Tibial nerve (tissue), 4 donors: ENCODE measurements at places on chromosomes 12 and 14. TPM values are rescaled to one million over a fixed set of nuclear protein-coding genes. Genes with fewer than 3 reads are reported as not detected.

- H3K4me3 ChIP-seq, result no peak overlapping the region
- H3K27me3 ChIP-seq, result no peaks in the 10 kb centered on the region
- DNase-seq, result no peak
- H3K27ac ChIP-seq, result no peak overlapping the region
- no peaks in the 10 kb centered on the region for H3K4me1 ChIP-seq
- H3K36me3 ChIP-seq, result peaks cover 2% of the 10 kb centered on the region
These were observed 139.2 kb downstream of the TGFB3 start for GRCh38 chr14:75842551-75842950.

GRCh38 chr14:77084985-77085384, 13.1 kb upstream of the CIPC start:
- no peak overlapping the region for H3K4me3 ChIP-seq
- DNase-seq, result no peak
- no peaks in the 10 kb centered on the region for H3K27me3 ChIP-seq
- H3K27ac ChIP-seq, result no peak overlapping the region
- H3K36me3 ChIP-seq, result no peaks in the 10 kb centered on the region
- H3K4me1 ChIP-seq, result no peaks in the 10 kb centered on the region

DNA sequence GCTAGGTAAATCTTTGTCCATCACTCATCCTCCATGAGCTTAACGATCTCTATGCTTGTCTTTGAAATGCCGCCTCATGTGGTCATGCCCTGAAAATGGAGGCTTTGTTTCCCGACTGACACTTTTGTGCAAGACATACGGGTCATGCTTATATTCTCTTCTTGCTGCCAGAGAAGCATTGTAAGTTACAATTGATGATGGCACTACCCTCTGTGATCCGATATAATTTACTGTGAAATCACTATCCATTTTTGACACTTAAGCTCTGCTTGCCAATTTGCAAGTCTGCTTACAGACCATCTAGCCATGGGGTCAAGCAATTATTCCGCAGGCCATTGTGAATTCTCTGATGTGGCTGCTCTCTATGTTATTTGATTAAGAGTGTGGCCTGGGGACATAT, 650.0 kb downstream of the FLRT2 start:
- no peak overlapping the region for H3K4me3 ChIP-seq
- no peak overlapping the region for H3K27ac ChIP-seq
- no peaks in the 10 kb centered on the region for H3K36me3 ChIP-seq
- H3K4me1 ChIP-seq, result no peaks in the 10 kb centered on the region

DNA sequence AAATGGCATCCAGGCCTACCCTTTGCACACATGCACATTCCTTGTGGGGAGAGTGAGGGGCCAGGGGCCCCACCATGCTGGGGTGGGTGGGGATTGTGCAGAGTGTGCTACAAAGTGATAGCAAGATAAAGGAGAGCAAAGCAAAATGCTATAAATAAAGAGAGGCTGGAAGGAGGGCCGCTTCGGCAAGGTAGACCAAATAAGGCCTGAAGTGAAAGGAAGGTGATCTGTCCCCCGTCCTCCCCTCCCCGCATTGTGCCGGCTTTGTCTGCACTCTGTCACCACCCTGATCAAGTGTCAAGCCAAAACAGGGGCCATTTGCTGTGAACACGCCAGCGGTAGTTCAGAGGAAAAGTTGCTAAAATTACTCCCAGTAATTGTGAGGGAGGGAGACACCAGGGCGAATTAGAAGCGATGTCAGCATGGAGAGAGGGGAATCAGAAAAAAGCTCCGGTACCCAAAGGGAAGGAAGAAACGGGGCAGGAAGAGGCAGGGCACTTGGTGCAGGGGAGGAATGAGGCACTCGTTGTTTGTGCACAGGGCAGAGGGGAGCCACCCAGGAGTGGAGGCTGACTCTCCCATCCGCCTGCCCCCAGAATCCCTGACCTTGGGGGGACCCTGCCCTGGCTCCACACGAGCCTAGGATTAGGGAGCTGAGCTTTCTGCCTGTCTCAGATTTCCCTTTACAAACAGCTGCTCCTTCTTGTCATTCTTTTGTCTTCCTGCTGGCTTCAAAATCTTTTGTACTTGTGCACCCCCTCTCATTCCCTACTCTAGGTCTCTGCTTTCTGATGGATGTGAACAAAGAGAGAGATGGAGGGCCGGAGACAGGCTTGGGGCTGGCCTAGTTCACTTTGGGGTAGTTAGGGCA, 2.9 kb upstream of the MYH7 start:
- H3K36me3 ChIP-seq, result no peaks in the 10 kb centered on the region
- no peak overlapping the region for H3K27ac ChIP-seq
- no peak overlapping the region for H3K4me3 ChIP-seq
- no peaks in the 10 kb centered on the region for H3K27me3 ChIP-seq

DNA sequence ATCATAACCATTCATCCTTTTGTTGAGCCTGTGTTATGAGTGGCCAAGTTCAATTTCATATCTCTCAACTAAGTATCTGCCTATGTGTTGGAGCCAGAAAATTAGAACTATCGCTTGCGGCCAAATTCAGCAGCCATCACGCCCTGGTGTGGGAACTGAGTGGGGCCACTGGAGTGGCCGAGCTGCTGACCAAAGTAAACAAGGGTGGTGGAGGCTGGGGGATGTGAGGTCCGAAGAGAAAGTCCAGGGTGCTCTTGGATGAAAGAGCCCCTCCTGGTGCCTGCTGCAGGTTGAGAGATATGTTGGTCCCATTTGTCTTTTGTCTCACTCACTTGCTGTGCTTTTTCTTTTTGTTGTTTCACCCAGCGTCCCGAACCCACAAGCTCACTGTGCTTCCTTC, 14.9 kb downstream of the ADGRD1 start:
- no peak overlapping the region for H3K27ac ChIP-seq
- H3K4me1 ChIP-seq, result peaks cover 39% of the 10 kb centered on the region
- no peak for DNase-seq
- no peak overlapping the region for H3K4me3 ChIP-seq
- H3K27me3 ChIP-seq, result no peaks in the 10 kb centered on the region
- peaks cover 4% of the 10 kb centered on the region for H3K36me3 ChIP-seq

GRCh38 chr12:28107679-28108078, 82.6 kb upstream of the CCDC91 start:
- H3K36me3 ChIP-seq, result no peaks in the 10 kb centered on the region
- DNase-seq, result no peak
- H3K4me1 ChIP-seq, result peaks cover 3% of the 10 kb centered on the region
- H3K4me3 ChIP-seq, result no peak overlapping the region
- H3K27ac ChIP-seq, result no peak overlapping the region

- peaks cover 23% of the 10 kb centered on the region for H3K27me3 ChIP-seq
- H3K4me1 ChIP-seq, result peaks cover 6% of the 10 kb centered on the region
- peak overlapping the region; percentile 67 for H3K27ac ChIP-seq
- DNase-seq, result peak; percentile 87
- no peaks in the 10 kb centered on the region for H3K36me3 ChIP-seq
These were observed 733 bp upstream of the P3H3 start for GRCh38 chr12:6827437-6827911.

- H3K4me3 ChIP-seq, result peak overlapping the region; percentile 68
- no peak for DNase-seq
- peak overlapping the region; percentile 93 for H3K27ac ChIP-seq
- H3K36me3 ChIP-seq, result no peaks in the 10 kb centered on the region
- H3K4me1 ChIP-seq, result no peaks in the 10 kb centered on the region
- H3K27me3 ChIP-seq, result no peaks in the 10 kb centered on the region
These were observed 491 bp upstream of the NR2C1 start for GRCh38 chr12:95073698-95074520.

- H3K27me3 ChIP-seq, result peaks cover 1% of the 10 kb centered on the region
- DNase-seq, result no peak
- H3K4me3 ChIP-seq, result no peak overlapping the region
- no peaks in the 10 kb centered on the region for H3K4me1 ChIP-seq
- H3K27ac ChIP-seq, result no peak overlapping the region
- H3K36me3 ChIP-seq, result no peaks in the 10 kb centered on the region
These were observed 20.9 kb downstream of the RASAL1 start for GRCh38 chr12:113114447-113115178.

DNA sequence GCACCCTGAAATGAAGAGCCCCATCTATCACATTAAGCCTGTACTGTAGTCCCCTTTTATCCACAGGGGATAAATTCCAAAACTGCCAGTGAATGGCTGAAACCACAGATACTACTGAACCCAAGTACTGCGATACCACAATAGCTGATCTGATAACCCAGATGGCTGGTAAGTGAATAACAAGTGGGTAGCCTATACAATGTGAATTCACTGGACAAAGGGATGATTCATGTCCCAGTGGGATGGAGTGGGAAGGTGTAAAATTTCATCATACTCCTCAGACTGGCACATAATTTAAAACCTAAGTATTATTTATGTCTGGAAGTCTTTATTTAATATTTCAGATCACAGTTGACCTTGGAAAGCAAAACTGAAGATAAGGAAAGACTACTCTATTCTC, 201.3 kb downstream of the GPHN start:
- no peaks in the 10 kb centered on the region for H3K27me3 ChIP-seq
- no peak overlapping the region for H3K4me3 ChIP-seq
- H3K36me3 ChIP-seq, result no peaks in the 10 kb centered on the region
- DNase-seq, result no peak
- no peaks in the 10 kb centered on the region for H3K4me1 ChIP-seq

DNA sequence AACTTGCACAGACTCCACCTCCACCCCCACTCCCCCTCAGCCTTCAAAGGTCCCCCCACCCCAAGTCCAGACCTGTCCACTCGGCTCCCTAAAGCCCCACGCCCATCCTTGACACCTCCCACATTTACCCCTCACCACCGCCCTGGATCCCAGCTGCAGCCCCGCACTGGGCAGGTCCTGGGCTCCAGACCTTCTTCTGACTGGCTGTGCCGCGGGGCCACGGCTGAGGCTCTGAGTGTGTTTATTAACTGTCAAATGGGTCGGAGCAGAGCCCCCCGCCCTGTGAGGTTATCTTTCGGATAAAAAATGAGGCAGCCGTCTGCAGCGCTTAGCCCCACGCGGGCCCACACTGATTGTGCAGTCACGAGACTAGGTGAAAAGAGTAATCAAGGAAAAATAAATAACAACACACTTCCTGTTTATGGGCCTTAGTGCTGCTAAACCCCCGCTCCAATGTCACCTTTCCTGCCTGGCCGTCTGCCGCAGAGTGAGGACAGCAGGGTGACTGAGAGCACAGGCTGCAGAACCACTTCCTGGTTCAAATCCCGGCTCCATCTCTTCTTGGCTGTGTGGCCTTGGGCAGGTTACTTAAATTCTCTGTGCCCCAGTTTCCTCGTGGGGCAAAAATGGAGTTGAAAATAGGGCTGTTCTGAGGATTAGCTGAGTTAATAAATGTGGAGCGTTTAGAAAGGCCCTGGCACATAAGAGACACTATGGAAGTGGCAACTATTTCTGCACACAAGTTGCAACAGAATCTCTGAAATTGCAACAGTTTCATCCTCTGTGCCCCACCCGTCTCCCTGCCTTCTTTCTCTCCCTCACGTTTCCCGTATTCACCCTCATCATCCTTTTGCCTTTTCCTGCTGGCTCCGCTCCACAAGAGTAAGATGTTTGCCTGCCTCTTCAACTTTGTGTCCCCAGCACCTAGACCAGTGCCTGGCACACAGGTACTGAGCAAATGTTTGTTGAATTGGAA, 9.4 kb downstream of the SETD1B start:
- H3K27ac ChIP-seq, result no peak overlapping the region
- peak overlapping the region; percentile 55 for H3K4me3 ChIP-seq
- H3K27me3 ChIP-seq, result no peaks in the 10 kb centered on the region
- H3K4me1 ChIP-seq, result no peaks in the 10 kb centered on the region

DNA sequence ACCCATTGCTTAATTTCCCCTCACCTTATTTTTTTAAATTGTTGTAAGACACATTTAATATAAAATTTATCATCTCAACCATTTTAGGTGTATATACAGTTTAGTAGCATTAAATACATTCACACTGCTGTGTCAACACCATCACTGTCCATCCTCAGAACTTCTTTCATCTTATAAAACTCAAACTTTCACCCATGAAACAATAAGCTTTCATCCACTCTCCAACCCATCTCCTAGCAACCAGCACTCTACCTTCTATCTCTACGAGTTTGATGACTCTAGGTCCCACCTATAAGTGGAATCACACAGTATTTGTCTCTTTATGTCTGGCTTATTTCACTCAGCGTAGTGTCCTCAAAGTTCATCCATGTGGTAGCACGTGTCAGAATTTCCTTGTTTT, 75.5 kb downstream of the TBX3 start:
- H3K27me3 ChIP-seq, result no peaks in the 10 kb centered on the region
- H3K27ac ChIP-seq, result no peak overlapping the region
- no peaks in the 10 kb centered on the region for H3K4me1 ChIP-seq
- H3K36me3 ChIP-seq, result no peaks in the 10 kb centered on the region
- no peak for DNase-seq

GRCh38 chr12:51818566-51819300, 29.8 kb downstream of the FIGNL2 start:
- peaks cover 6% of the 10 kb centered on the region for H3K36me3 ChIP-seq
- H3K27ac ChIP-seq, result no peak overlapping the region
- DNase-seq, result no peak
- H3K27me3 ChIP-seq, result no peaks in the 10 kb centered on the region
- peaks cover 5% of the 10 kb centered on the region for H3K4me1 ChIP-seq

DNA sequence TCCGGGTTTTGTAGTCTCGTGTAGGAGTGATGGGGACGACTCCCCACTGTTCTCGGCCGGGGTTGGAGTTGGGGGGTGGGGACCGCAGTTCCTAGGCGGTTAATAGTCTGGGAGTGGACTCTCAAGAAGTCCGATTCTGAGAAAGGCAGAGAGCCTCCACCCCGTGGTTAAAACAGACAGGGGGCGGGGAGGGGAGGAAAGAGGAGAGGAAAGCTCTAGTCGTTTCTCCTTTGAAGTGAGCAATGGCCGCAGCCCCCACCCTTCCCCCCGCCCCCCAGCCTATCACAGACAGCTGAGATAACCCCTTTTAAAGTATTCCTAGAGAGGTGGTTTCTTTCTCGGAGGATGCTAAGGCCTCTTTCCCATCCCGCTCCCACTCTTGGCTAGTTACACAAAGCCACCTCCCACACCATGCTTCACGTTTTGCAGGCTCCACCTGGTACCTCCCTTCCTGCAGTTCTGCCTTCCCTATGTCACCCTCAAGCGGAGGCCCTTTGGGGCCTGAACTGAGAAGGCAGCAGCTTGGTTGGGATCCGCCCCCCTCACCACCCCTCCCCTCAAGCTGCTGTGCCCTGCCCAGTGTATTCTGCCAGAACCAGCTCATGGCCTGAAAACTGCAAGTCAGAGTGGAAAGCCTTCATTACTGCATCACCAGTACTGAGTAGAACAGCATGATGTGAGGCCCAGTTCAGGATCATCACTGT, 853 bp downstream of the USP5 start:
- DNase-seq, result no peak
- H3K36me3 ChIP-seq, result peaks cover 45% of the 10 kb centered on the region
- H3K27ac ChIP-seq, result peak overlapping the region; percentile 94
- H3K4me3 ChIP-seq, result peak overlapping the region; percentile 84

DNA sequence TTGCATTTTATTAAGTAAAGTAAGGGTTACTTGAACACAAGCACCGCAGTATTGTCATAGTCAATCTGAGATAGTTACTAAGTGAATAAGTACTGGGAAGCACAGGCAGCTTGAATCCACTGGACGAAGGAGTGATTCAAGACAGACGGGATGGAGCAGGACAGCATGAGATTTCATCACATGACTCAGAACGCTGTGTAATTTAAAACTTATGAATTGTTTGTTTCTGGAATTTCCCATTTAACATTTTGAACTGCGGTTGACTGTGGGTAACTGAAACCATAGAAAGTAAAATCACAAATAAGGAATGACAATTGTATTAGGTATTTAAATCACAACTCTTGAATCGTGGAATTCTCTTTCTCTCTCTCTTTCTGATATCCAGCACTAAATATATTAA, 1630.4 kb upstream of the SEL1L start:
- H3K4me1 ChIP-seq, result no peaks in the 10 kb centered on the region
- H3K36me3 ChIP-seq, result no peaks in the 10 kb centered on the region
- DNase-seq, result no peak
- no peaks in the 10 kb centered on the region for H3K27me3 ChIP-seq

Gene ACOT4
- total RNA-seq, result 3.3 TPM

Gene C12orf76
- 29.7 TPM for total RNA-seq

Gene DNAJC22
- total RNA-seq, result not detected

Gene VDR
- total RNA-seq, result 0.87 TPM

Gene TBX5
- not detected for total RNA-seq

Gene KRT71
- not detected for total RNA-seq

Gene NOVA1
- 49.0 TPM for total RNA-seq

Gene KRT72
- total RNA-seq, result not detected

Gene TAS2R31
- total RNA-seq, result 10.5 TPM
